ENCODE measurements at places on chromosomes 2 and 18.

GRCh38 chr2:127657232-127657595 lies 11.3 kb downstream of the GPR17 start:
- no peak for DNase-seq

- DNase-seq: no peak
Measured at GRCh38 chr2:59239146-59239545, 998.0 kb upstream of the FANCL start.

DNA sequence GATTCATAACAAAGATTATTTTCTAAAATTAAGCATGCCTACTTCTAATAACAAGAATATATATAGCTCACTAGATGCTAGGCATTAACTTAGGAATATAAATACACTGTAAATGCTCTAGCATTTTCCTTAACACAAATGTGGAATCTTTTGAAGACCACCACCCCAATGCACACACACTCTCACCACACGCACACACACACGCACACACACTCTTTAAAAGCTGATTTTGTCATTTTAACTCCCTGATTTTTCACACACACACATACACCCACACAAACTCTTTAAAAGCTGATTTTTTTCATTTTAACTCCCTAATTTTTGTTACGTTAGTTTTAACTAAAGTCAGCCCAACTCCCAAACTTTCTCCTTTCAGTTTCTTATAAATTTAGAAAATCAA lies 3.0 kb downstream of the COL5A2 start:
- no peak for DNase-seq

GRCh38 chr18:28086670-28087552 lies 90.0 kb downstream of the CDH2 start:
- DNase-seq: no peak

DNA sequence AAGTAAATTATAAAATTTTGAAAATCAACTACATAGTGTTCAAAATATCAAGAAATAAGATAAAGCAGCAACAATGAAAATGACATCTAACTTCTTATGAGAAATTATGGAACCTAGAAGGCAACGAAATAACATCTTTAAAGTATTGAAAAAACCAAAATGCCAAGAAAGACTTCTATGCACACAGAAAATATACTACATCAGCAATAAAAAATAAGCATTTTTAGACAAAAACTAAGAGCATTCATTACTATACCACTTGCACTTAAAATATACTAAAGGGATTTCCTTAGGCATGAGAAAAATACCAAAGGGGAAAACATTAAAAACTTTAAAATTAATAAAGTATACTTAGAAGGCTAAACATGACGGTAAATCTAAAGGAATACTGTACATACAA lies 556.3 kb downstream of the NUP35 start:
- DNase-seq: no peak

DNA sequence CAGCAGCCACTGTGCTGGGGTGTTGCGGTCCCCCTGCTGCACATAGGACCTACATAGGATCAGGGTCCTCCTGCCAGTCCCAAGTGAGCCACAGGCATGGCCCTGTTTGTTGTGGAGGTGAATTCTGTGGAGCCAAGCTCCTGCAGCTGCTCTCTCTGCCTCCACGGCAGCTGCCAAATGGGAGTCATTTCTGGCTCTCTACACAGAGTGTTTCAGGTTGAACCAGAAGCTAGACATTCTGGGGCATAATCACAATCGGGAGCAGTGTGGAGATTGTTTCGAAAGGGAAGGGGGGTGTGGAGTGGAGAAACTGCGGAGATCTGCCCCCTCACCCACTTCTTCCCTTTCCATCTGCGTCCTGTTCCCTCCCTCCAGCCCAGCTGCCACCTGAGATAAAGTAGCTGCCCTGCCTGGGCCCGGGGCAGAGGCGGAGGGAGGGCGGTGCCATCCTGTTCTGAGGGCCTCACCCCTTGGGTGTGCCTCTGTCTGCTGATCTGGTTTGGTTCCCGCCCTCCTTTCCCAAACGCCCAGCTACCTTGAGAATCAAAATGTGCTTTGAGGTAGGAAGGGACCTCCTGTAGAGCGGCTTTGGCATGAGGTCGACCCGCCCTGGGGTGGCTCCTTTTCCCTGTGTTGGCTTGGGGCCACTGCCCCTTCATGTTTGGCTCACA lies 139.4 kb downstream of the WDSUB1 start:
- no peak for DNase-seq

- DNase-seq: no peak
Measured at GRCh38 chr2:212361174-212361756, 177.3 kb downstream of the ERBB4 start.

- no peak for DNase-seq
Measured at GRCh38 chr2:152078662-152079061, 20.2 kb downstream of the CACNB4 start.

DNA sequence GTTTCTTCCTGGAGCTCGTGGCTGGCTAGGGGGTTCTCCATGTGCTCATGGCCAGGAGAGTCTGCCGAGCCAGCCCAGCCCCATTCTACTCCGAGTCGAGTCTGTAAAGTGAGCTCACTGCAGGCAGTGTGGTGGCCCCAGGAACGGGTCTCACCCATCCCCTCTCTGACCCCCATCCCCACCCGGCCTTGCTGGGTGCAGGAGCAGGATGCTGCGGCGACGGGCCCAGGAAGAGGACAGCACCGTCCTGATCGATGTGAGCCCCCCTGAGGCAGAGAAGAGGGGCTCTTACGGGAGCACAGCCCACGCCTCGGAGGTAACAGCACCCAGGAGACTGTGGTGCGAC lies 1.4 kb downstream of the ANO7 start:
- DNase-seq: no peak
